ENCODE measurements at places on chromosomes 7 and 10.

GRCh38 chr7:152122540-152122939 is 97.1 kb downstream of the GALNT11 start:
- no peak for DNase-seq

GRCh38 chr10:124422742-124423141 is 4.0 kb upstream of the OAT start:
- no peak for DNase-seq

- DNase-seq = no peak
Measured at GRCh38 chr7:26202019-26202990, 760 bp downstream of the CBX3 start.

DNA sequence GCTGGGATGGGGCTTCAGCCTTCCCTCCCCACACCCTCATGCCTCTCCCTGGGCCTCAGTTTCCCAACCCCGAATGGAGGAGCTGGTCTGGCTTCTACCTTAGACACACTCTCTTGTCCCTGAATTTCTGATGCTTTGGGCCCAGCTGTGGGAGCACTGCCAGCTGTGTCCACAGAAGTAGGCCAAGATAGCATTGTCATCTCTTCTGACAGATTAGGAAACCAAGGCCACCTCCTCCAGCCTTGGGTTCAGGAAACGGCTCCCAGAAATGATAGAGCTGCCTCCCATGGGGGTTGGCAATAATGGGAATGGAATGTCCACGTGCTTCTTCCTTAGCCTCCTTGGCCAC is 1.3 kb downstream of the PPIF start:
- DNase-seq = no peak

- no peak for DNase-seq
Measured at GRCh38 chr7:98774884-98775283, 94.9 kb downstream of the TMEM130 start.

DNA sequence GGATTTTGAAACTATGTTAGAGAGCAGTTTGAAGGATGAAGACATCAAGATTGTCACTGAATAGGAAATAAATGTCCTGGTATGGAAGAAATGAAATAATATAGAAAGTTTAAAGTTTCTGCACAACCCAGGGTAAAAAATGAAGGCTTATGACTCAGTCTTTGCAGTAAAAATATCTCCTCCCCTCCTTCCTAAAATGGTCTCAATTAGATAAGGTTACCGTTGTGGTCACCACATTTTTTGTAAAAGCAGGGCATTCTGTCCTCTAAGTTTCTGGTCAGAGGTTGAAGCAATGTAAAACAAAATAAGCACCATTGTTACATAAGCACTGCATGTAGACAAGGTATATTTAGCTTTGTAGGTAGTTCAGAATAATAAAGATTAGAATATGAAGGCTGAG is 403.5 kb downstream of the SUGCT start:
- DNase-seq = no peak

GRCh38 chr10:17262502-17262901 is 34.5 kb downstream of the VIM start:
- DNase-seq = no peak

DNA sequence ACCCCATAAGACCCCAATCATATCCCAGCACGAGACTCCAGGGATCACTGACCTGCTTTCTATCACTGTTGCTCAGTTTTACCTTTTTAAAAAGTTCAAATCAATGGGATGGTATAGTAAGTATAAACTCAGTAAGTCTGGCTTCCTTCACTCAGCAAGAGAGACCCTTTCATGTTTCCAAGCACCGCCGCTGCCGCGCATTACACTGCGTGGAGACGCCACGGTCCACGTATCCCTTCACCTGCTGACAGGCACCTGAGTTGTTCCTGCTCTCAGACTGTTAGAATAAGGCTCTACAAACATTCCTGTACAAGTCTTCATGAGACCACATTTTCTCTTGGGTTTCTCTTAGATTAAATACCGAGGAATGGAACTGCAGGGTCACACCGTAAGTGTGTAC is 28.3 kb downstream of the MAD1L1 start:
- DNase-seq = no peak

DNA sequence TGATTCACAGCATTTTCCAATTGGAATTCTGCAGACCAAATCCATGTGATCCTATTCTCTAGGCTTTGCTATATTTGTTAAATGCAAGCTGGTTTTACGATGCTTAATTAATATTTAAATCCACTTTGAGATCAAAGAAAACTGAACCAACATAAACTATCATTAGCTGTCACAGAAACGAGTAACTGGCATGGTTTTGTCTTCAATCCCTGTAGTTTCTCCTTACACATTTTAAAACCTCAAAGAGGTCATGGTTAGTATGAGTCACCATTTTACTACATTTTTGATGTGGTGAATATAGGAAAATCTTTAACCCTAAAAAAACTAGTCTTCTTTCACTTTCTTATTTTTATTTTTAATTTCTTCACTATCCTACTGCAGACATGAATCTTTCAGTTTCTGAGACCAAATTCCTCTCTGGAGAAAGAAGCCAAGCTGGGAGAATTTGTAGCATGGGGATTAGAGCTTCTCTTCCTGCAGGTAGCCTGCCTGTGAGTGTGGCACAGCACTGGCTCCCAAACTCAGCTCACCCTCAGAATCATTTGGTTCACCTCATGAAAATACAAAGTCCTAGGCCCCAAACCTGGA is 8.7 kb upstream of the LIPM start:
- DNase-seq = peak; percentile 9

DNA sequence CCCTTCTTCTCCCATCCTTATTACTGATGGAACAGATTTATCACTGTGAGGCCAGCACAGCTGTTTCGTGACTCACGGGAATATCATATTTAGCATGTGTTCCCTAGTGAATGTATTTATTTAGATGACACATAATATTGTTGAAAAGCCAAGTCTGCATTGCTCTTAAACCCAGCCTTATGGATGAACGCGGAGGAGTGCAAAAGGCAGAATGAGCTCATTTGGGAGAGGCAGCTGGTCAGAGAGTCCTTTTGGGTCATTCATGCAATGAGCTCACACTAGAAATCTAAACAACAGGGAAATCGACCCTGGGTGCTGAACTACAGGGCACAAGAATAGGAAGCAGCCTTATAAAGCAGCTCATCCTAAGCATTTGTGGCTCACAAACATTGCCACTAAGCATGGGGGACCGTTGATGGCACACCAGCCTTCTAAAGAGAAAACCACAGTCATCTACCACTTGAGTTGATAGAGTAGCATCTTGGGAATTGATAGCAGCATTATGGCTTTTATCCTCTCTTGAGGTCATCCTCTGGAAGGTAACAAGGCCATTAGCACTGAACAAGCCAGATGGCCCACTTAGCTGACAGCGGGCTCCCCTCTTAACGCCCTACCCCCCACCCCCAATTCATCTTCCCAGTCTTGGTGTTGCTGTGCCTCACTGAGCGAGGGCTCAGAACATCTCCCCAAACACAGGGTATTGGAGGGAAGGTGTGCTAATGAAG is 32.9 kb upstream of the SDK1 start:
- DNase-seq = peak; percentile 9

- DNase-seq = no peak
Measured at GRCh38 chr7:76514926-76515771, 4.8 kb downstream of the UPK3B start.

GRCh38 chr7:86914551-86914950 is 144.9 kb downstream of the ELAPOR2 start:
- no peak for DNase-seq

DNA sequence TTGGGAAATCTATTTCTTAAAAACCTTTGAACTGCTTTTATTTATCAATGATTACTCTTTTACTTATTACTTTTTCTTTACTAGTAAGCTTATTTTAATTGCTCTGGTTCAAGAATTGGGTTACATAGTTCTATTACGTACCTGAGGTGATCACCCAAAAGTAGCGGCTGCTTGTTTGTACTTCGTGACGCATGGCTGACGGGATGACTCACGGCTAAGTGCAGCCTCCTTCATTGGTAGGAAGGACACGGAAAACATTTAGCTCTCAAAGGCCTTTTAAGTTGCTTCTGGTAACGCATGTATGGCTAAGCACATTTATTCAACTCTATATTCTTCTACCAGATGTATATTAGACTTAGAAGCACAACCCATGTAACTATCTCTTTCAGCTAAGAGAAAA is 285.8 kb upstream of the SP4 start:
- DNase-seq = no peak

- no peak for DNase-seq
Measured at GRCh38 chr10:118595598-118596425, at the start of gene PRLHR. Gene PRLHR (minus strand): TSS chr10:118595648. CDS start chr10:118595244, 404 bp downstream.

DNA sequence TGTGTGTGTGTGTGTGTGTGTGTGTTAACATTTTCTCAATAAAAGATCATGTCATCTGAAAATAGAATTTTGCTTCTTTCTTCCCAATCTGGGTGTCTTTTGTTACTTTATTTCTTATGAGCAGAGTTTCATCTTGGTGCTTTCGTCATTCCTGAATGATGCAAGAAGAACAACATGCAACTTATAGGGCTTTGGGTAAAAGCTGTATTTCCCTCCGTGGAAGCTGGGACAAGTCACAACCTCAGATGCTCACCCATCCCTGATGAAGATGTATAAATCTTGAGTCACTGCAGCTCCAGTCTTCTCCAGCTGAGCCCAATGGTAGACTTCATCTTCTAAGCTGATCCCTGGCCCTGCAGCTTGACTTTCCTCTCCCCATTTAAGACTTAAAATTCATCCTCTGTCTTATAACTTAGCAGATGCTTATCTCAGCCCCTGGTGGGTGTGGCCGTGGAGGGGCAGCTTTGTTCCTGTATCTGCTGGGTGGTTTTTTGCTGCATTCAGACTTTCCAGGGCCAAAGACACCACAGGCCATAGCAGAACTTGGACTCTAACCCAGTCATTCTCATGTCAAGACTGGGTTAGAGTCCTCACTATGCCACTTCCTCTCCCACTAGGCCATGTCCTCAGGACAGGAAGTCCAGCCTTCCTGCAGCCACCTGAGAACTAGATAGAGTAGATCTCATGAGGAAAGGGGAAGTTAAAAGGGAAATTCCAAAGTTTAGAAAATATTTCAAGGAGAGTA is 356.4 kb downstream of the TNS3 start:
- DNase-seq = no peak

DNA sequence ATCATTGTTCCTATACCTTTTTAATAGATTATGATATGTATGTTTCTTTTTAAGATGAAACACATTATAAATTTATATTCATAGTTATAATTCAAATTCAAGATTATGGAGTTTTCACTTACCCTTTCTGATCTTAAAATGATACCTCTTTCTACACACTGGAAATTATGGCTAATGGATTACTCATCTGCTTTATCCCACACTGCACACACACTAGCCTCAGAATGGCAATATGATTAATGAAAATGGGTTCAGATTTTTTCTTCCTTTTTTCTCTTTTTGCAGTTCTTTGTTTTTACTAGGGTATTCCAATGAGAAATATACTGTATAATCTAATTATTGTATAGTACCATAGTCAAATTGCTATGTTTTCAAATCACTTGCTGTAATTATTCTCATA is 82.3 kb upstream of the FZD1 start:
- DNase-seq = no peak

- DNase-seq = no peak
Measured at GRCh38 chr10:92816091-92816531, 32.2 kb upstream of the EXOC6 start.

DNA sequence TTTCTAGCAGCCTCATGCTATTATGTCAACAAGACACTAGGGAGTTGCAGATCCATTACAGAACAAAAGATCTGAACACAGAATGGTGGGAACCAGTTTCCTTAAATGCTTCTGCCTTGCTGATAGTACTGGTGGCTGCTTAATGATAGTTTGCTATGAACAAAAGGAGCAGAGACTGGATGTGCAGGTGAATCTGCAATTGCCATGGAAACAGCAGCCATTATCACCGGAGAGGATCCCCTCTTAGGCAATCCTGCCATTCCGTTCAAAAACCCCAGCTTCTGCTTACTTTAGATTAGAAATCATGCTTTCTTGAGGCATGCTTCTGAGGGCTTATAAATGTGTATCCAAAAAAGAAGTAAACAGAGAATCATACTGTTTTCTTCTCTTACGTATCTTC is 80.0 kb upstream of the PRKAR2B start:
- DNase-seq = no peak

GRCh38 chr10:68124718-68125117 is 15.4 kb downstream of the MYPN start:
- no peak for DNase-seq

DNA sequence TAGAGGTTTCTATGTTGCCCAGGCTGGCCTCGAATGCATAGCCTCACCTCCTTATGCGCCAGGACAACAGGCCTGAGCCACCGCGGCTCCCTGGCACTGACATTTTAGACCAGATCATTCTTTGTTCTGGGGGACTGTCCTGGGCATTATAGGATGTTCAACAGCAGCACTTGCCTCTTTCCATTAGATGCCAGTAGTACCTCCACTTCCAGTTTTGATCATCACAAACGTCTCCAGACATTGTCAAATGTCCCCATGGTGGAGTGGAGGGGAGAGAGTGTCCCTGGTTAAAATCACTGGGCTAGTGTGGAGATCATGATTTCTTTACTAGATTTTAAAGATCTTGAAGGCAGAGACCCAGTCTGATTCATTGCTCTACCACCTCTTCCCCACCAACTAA is 125.2 kb upstream of the MKLN1 start:
- DNase-seq = no peak

GRCh38 chr7:16348251-16348650 is 73.1 kb downstream of the CRPPA start:
- DNase-seq = no peak

- DNase-seq = no peak
Measured at GRCh38 chr10:12400266-12400931, 51.1 kb downstream of the CAMK1D start.

GRCh38 chr10:16987206-16987621 is 142.4 kb downstream of the CUBN start:
- DNase-seq = peak; percentile 78

DNA sequence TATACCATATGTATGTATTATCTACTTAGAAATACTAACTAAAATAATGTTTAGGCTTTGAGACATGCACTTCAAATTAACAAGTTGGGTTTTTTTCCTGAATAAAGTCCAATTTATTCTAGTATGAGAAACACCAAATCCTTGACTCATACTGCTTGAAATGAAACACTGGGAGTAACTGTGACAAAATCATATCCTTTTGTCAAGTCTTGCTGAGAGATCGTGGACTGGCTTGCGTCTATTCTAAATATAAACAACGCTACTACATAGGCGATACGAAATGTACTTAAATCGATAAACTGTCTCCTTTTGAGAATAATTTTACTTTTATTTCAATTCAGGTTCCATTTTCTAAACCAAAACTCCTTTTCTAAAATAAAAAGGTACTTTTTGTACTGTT is 16.3 kb downstream of the SMURF1 start:
- no peak for DNase-seq

- DNase-seq = no peak
Measured at GRCh38 chr7:88452646-88453045, 146.0 kb upstream of the STEAP4 start.

All from amniotic stem cell (primary cell).